ENCODE measurements at places on chromosomes 3 and 15.

DNA sequence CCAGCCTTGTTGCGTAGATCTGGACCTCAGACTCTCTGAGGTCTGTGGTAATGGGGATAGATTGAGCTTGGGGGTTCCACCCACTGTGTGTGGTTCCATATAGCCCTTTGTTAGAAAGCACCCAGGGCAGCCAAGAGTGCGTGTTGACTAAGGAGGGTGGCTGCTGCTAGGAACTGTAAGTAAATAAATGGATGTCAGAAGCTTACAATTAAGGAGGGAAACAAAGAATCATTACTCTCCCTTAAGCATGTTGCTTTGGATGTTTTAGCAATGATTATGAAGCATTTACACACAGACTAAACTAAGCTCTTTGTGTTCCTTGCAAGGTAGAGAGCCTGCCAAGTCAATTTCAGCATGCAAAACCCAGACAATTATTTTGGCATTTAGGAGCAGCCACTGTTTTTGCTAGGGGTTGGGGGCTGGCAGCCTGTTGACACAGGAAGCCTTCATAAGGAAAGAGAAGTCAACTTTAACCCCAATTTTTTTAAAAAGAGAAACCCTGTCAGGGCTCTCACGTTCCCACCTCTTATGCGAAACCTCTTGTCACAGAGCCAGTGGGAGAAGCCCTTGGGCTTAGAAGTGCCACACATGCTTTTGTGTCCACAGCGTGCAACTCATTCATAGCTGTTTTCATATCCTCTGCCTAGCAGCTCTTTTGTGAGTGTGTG, 127.8 kb downstream of the CMSS1 start:
- DNase-seq = no peak

GRCh38 chr3:190579514-190580137, 65.7 kb downstream of the IL1RAP start:
- no peak for DNase-seq

GRCh38 chr3:87503900-87504498, 227.6 kb upstream of the POU1F1 start:
- DNase-seq = peak; percentile 72

DNA sequence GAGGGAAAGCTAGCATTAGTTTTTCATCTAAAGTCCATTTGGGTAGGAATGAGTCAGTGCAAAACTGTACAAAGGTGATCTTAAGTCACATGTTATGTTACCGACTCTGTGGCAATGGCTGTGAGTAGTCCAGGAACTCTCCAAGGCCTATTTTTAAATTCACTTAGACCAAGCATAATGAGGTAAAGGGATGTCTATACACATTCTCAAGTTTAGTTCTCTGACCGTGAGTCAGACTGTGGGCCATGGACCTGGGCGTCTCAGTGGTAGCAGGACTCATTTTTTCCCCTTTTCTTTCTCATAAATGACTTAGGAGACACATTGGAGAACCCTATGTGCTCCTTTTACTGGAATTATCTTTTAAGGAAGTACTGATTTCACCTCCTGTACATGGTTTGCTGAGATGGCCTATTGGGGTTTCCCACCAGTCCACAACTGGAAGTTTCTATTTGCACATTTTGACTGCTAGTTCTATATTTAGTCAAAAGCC, 488.7 kb upstream of the TPRG1 start:
- peak; percentile 95 for DNase-seq

- peak; percentile 38 for DNase-seq
Measured at GRCh38 chr15:63234451-63234870, 42.9 kb upstream of the APH1B start.

- peak; percentile 96 for DNase-seq
Measured at GRCh38 chr3:194572143-194572789, 61.0 kb downstream of the TMEM44 start.

- no peak for DNase-seq
Measured at GRCh38 chr15:96311256-96311955, 19.1 kb upstream of the NR2F2 start.

DNA sequence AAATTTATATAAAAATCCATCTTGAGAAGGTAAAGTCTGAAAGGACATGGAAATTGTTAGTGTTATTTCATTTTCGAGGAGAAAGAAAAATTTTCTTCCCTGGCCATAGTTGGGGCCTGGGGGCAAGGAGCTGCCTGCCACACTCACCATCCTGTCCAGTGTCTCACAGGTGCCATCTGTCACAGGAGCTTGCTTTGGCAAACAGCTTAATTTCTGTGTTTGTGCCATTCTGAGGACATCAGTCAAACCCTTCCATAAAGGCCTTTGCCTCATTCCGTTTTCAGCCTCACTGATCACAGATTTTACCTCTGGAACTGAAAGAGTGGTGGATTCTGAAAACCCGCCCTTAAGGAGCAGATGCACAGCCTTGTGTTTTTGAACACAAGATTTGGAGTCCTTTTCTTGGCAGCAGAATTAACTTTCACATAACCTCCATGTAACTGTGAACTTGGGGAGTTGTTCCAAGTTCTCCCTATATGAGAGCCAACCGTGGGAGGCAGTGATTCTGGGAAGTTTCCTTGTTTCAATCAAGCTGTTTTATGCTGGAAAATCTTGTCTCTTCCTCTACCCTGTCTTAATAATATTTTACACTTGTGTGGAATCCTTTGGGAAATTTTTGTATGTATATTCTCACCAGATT, 254.7 kb downstream of the CACNA2D3 start:
- DNase-seq = no peak

- DNase-seq = no peak
Measured at GRCh38 chr3:73143821-73144237, 82.4 kb downstream of the EBLN2 start.

GRCh38 chr3:186700267-186700666, 16.9 kb upstream of the KNG1 start:
- DNase-seq = no peak

- no peak for DNase-seq
Measured at GRCh38 chr3:28292622-28293021, 51.2 kb downstream of the CMC1 start.

GRCh38 chr3:111278959-111279358, 207.3 kb downstream of the NECTIN3 start:
- no peak for DNase-seq

- peak; percentile 86 for DNase-seq
Measured at GRCh38 chr15:52143873-52144272, 31.3 kb upstream of the BCL2L10 start.

DNA sequence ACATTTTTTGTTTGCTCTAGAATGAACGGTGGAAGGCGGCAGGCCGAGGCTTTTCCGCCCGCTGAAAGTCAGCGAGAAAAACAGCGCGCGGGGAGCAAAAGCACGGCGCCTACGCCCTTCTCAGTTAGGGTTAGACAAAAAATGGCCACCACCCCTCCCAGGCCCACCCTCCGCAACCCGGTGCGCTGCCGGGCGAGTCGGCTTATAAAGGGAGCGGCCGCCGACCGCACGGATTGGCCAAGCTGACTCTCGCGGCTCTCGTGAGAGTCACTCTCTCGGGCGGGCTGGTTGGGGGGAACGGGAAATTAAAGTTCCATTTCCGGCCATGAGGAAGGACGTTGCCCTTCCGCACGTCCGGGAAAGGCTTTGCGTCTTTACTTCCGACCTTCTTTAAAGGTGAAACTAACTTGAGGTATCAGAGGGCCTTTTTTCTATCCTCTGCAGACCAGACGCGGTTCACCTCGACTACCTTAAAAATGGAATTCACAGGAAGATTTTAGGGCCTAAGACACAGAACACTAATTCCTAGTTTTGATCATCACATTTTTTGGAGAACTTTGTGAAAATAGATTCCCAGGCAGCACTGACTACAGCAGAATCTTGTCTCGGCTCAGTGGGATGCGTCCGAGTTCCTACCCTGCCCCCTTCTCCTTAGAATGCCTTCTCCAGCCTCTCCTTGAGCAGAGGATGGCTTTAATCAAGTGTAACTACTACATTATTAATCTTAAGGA, at the start of gene TERC:
TERC (minus strand) TSS at position 179 of the 731 bp plus-strand sequence.
- peak; percentile 94 for DNase-seq

DNA sequence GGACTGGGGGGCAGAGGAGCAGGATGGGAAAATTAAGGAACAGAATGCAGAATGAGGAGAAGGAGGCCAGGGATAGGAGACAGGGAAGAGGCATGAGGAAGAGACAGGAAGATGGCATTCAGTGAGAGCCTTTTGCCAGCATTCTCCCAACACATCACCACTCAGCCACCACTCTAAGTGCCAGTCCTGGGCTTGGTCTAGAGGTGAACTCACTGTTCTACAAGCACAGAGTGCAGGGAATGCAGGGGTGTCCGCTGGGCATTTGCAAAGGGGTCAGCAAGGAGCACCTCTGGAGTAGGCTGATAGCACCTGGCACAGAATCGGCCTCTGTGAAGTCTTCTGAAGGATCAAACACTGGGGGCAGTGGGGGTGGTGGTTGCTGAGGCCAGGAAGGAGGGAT, 14.6 kb upstream of the IGDCC3 start:
- no peak for DNase-seq

Measured in kidney tubule cell (primary cell).